SJCRH30 (cell line): ENCODE measurements at places on chromosomes 2 and 18. TPM values are rescaled to one million over a fixed set of nuclear protein-coding genes. Genes with fewer than 3 reads are reported as not detected.

Gene FAHD2B
- total RNA-seq, result 4.8 and 5.9 TPM in 2 replicates

Gene EML6
- total RNA-seq, result 1.0 and 2.2 TPM in 2 replicates

Gene PID1
- total RNA-seq, result 6.3 and 6.6 TPM in 2 replicates

Gene TUBB8B
- not detected in 2 replicates for total RNA-seq

Gene IHH
- total RNA-seq, result 0.10 TPM in 1 of 2 replicates, not detected in the other

Gene LIPG
- 37.0 and 37.3 TPM in 2 replicates for total RNA-seq

- no peak for DNase-seq
These were observed 95.3 kb downstream of the GALR1 start for GRCh38 chr18:77344786-77345500.

GRCh38 chr2:74474899-74475298 lies 2.4 kb upstream of the MRPL53 start:
- DNase-seq, result peak; percentile 37

- DNase-seq, result no peak
These were observed 153.9 kb upstream of the SOX11 start for GRCh38 chr2:5538313-5538712.

DNA sequence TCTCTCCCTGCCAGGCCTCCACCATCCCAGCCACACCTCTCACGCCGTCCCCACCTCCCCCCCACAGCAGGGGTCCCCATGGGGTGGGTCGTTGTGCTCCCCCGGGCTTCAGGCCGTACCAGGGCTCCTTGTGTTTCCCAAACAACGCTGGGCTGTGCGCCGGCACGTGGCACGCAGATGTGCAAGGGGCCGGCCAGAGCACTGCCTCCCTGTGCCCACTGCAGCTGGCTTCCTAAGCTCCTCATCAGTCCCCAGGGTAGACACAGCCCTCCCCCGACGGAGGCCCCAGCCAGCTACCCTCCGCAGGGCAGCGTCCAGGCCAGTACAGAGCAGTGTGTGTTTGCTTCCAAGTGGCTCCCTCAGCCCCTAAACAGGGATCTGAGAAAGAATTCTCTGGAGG lies 34.0 kb downstream of the BIN1 start:
- DNase-seq, result no peak

DNA sequence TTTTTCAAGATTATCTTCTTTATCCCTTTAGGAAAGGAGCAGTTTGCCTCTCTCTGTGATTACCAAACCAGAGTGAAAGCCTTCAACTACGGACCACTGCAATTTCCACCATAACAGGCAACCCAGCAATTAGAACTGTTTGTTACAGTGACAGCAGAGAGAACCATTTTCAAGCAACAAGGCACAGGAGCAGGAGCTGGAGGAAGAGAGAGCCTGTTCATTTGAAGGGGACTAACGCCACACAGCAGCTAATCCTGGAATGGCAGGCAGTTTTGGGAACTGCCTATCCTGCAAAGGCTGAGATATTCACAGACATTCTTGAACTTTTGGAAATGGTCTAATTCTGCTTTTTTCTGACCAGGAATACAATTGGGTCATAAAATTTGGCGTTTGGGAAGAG lies 1541.9 kb upstream of the PIK3C3 start:
- peak; percentile 27 for DNase-seq

GRCh38 chr2:82215212-82215611 lies 1910.7 kb upstream of the LRRTM1 start:
- no peak for DNase-seq

DNA sequence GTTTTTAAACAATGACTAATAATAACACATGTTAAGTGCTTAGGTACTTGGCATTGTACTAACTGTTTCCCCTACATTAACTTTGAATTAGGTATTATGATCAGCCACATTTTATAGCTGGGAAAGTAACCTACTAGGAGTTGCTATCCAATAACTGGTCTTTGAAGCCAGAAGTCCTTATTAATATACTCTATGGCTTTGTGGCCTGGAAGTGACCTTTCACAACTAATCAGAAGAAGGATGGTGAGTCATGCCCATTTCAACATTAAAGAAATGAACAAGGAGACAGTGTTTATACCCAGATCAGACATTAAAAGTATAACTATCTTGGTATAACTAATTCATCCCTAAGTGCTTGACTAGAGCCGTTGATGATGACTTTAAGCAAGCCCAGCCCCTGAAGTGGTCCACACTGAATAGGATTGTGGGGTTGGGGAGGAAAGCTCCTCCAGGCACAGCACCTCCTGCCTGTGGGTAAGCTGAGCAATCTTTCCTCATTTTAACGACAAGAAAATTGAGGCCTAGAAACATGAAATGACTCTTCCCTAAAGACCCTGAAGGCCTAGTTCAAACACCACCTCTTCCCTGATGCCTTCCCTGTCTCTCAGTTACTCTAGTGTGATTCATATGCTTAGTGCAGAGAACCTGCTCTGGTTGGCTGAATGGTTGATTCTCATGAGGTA lies 71.6 kb upstream of the RFX8 start:
- DNase-seq, result no peak

GRCh38 chr2:31319406-31320175 lies 85.6 kb downstream of the EHD3 start:
- peak; percentile 13 for DNase-seq

GRCh38 chr2:48607307-48608014 lies 10.2 kb upstream of the GTF2A1L start:
- no peak for DNase-seq

DNA sequence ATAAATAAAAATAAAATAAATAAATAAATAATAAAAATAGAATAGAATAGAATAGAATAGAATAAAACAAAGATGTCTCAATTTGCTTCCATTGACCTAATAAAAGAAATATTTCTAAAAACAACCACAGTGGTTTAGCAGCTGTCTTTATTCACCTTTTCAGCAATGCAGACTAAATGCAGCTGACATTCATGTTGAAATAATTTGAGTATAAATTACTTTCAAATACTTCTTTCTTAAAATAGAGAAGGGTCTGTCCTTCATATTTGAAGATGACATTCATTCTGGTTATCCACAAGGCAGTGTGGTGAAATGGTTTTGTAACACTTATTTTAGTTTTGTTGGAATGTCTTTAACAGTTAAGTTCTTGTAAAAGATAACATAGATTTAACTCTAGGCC lies 469.4 kb downstream of the IRS1 start:
- DNase-seq, result no peak

- no peak for DNase-seq
These were observed 227.0 kb upstream of the SMAD7 start for GRCh38 chr18:49177812-49178211.

DNA sequence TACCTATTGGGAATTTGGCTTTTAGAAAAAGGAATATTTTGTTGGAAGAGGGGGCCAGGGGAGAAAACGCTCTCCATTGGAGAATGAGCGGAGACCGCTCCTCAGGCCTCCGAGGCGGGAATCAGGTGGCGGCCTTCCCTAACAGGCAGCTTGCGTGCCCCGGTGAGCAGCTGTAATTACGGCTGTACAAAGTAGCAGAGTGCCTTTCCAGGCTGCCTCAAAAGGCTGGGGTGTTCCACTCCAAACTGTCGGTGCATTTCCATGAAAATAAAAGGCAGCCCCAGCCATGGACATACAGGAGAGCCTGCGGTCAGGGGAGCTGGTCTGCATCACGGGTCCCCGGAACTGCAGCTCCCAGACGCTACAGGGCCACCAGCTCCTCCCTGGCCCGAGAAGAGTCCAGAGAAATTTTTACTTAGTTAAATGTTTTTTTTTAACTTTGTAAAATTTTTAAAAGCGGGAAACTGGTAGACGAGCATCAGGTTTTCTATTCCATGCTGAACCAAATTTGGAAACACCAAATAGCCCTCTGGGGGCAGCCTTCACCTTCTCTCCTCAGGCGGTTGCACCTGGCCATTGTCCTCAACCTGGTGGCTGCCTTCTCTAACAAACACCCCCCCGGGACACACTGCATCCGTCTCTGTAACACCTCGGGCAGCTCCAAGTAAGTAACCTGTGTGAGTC lies 209.3 kb upstream of the SALL3 start:
- DNase-seq, result no peak

- DNase-seq, result no peak
These were observed 137.6 kb upstream of the HNMT start for GRCh38 chr2:137826373-137827372.

- no peak for DNase-seq
These were observed 44.3 kb downstream of the CACNB4 start for GRCh38 chr2:152054593-152054992.

DNA sequence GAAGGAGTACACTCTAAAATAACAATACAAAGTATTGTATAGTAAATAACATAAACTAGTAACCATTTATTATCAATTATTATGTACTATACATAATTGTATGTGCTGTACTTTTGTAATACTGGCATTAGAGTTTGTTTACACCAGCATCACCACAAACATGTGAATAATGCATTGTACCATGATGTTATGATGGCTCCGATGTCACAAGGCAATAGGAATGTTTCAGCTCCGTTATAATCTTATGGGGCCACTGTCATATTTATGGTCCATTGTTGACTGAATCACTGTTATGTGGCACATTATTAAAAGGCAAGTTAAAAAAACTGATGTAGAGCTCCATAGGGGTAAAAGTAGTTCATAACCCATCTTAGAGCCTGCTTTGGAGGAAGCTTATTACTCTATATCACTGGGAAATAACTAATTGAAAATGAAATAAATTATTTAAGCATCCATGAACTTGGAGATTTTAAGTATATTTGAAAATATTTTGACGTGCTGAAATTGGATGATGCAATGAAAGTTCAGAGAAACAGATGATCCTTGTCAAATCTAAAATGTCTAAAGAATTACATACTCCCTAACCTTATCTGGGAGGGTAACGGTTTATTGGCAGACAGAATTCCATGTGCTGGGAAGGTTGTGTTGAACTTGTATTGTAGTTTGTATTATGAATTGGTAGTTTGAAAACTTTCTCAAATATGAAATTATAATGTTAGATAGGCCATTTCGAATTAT lies 2.4 kb downstream of the SKA1 start:
- DNase-seq, result no peak
